ENCODE measurements at places on chromosomes 4 and X.

DNA sequence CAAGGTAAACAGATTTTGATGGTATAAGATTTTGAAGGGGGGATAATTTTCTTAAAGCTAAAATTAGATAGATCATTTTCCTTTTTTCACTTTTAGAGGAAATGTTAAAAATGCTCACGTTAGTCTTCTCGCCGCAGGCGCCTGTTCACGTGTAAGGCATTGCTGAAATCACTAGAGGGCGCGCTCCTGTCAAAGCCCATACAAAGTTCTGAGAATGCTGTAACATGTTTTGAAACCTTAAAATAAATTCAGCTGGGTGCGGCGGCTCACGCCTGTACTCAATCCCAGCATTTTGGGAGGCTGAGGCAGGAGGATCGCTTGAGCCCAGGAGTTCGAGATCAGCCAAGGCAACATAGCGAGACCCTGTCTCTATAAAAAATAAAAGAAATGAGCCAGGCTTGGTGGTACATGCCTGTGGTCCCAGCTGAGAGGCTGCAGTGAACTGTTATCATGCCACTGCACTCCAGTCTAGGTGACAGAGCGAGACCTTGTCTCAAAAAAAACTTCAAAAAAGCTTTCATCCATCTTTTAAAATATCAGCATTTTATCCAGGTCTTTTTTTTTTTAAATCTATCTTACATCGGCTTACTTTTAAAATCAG is 138.0 kb downstream of the RBMX2 start:
- DNase-seq, result no peak

GRCh38 chrX:135328421-135329005 is 19.2 kb downstream of the ETDC start:
- no peak for DNase-seq

DNA sequence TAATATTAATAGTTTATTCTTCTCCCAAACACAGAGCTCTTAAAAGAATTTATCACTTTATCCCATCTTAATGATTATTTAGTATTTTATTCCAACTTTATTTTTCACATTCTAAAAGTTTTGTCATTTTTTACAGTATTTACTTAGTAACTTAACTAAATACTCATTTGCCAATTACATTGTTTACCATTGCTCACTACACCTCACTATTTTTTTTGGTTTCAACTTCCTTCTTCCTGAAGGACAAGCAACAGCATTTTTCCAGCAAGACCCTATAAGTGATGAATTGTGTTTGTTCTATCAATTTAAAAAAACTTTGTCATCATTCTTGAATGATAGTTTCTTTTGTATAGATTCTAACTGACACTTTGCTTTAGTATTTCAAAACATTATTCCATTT is 19.4 kb upstream of the SRD5A3 start:
- DNase-seq, result no peak

GRCh38 chrX:108696690-108697089 is 39.7 kb downstream of the IRS4 start:
- DNase-seq, result no peak

DNA sequence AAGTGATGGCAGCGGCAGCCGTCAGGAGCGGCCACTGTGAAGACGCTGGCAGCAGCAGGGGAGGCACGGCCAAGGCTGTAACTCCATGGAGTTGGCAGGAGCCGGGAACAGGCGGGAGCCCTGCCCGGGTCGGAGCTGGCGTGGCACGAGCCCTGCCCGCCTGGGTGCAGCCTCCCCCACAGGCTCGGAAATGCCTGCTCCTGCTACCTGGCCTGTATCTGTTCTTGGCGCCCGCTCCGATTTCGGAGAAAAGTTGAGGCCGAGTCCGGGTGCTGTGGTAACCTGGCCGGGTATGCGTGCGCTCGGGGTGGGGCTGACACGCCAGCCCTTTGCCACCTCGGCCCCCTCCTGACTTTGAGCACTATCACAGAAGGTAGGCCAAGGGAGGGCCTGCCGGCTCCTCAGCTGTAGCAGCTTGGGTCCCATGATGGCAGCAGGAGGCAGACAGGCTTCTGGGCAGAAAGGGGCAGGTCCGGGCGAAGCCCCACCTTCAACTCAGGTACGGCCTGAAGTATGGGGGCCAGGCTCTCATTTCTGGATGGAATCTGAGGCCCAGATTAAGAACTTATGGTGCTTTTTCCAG is 51.2 kb upstream of the SHISA3 start:
- no peak for DNase-seq

DNA sequence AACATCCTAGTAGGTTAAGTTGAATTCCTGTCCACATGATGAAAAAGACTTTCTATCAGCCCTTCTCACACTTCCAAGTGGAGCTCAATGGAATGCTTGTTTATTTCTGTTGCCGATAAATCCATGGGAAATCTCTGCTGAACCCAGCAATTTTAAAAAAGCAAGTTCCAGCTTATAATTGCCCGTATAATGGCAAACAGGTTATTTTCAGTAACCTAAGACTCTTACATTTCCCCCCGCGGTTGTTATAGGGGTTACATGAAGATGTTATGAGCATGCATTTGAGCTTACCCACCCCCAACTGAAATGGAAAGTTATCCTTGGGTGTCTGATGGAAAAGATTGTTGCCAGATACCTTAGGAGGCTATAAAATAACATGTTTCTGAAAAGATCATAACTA is 136.2 kb downstream of the PALLD start:
- no peak for DNase-seq

GRCh38 chr4:33188733-33189132 is 2468.6 kb downstream of the PCDH7 start:
- no peak for DNase-seq

DNA sequence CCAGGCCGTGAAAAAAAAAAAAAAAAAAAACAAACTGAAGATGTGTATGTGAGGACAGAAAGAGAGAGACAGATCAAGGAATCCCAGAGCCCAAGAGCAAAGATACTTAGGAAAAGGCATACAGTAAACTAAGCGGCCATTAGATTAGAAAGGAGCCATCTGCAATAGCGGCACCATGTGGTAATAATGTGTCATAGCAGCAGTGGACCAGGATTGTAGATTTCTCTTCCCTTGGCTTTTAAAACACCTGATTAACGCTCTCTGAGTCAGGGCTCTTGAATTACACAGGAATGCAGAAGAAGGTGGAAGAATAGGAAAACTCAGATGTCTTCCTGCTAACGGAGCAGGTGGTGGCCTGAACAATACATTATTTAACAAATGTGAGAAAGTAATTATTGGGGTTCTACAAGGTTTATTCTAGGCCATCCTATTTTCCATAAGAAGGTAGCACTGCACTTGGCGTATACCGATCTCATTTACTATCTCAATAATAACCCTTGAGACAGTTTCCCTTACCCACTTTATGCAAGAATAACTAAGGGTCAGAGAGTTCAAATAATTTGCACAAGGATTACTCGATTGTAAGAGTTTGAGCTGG is 182.7 kb downstream of the KCNIP4 start:
- no peak for DNase-seq

GRCh38 chr4:186192066-186192612 is 772 bp downstream of the CYP4V2 start:
- DNase-seq, result no peak

GRCh38 chr4:184792950-184793555 is 32.7 kb downstream of the ACSL1 start:
- peak; percentile 51 for DNase-seq

DNA sequence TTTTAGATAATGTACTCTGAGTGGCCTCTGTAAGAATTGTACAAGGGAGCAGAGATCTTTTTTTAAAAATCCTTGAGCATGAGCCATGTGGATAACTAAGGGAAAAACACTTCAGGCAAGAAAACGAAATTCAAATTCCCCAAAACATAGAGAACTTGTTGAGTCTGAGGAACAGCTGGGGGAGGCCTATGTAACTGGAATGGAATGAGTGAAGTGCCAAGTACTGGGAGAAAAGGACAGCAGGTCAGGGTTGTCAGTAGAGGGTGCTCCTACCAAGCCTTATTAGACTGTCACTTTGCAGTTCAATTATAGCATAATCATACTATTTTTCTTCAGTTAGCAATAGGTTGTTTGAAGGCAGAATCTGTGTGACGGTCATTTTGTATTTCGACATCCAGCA is 135.1 kb downstream of the ARHGAP6 start:
- no peak for DNase-seq

DNA sequence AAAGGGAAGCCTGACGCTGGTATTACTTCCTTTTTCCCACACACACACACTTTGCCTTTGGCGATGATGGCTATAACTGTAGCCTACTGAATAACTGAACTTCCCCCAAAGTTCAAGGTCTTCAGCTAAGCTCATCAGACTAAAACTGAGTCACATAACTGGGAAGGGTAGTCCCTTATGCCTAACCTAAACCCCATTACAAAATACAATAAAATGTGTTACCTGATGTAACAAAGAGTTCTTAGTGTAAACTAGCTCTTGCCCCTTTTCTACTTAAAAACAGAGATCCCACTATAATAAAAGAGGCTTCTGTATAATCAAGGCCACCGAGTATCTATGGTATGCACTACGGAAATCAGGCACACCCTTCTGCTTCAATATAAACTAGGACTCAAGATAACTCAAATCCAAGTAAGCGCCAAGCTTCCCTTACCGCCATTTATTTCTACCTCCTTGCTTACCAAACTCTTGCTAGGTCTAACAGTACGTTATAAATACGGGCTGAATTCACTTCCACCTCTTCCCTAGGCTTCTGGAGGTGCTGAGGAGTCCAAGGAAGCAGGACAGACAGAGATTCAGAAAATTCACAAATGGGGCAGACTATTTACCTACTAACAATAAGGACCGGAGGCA is 2.4 kb downstream of the OTUD4 start:
- DNase-seq, result no peak

GRCh38 chr4:156820931-156821330 is 150.7 kb downstream of the PDGFC start:
- DNase-seq, result no peak

- DNase-seq, result no peak
Observed at GRCh38 chr4:11131491-11131890, 297.2 kb downstream of the HS3ST1 start.

- DNase-seq, result no peak
Observed at GRCh38 chrX:130874751-130875150, 28.3 kb downstream of the ENOX2 start.

GRCh38 chr4:163536091-163536490 is 41.6 kb downstream of the TMA16 start:
- no peak for DNase-seq

DNA sequence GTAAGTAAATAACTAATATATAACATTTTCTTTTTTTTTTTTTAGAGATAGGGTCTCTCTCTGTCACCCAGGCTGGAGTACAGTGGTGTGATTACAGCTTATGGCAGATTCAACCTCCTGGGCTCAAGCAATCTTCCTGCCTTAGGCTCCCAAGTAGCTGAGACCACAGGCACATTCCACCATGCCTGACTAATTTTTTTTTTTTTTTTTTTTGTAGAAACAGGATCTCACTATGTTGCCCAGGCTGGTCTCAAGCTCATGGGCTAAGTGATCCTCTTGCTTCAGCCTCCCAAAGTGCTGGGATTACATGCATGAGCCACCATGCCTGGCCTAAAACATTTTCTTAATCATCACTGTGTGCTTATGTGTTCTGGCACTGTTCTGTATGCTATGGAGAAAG is 32.8 kb downstream of the MGARP start:
- no peak for DNase-seq

DNA sequence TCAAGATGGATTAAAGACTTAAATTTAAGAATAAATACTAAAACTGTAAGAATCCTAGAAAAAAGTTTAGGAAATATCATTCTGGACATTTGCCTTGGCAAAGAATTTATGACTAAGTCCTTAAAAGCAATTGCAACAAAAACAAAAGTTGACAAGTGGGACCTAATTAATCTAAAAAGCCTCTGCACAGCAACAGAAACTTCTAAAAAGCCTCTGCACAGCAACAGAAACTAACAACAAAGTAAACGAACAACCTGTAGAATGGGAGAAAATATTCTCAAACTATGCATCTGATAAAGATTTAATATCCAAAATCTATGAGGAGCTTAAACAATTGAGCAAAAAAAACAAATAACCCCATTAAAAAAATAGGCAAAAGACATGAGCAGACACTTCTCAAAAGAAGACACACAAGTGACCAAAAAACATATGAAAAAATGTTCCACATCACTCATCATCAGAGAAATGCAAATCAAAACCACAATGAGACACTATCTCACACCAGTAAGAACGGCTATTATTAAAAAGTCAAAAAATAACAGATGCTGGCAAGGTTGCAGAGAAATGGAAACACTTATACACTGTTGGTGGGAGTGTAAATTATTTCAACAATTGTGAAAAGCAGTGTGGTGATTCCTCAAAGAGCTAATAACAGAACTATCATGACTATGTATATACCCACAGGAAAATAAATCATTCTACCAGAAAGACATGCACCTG is 5.5 kb upstream of the OPRPN start:
- DNase-seq, result no peak

- DNase-seq, result no peak
Observed at GRCh38 chrX:135513130-135513515, 7.3 kb upstream of the INTS6L start.

DNA sequence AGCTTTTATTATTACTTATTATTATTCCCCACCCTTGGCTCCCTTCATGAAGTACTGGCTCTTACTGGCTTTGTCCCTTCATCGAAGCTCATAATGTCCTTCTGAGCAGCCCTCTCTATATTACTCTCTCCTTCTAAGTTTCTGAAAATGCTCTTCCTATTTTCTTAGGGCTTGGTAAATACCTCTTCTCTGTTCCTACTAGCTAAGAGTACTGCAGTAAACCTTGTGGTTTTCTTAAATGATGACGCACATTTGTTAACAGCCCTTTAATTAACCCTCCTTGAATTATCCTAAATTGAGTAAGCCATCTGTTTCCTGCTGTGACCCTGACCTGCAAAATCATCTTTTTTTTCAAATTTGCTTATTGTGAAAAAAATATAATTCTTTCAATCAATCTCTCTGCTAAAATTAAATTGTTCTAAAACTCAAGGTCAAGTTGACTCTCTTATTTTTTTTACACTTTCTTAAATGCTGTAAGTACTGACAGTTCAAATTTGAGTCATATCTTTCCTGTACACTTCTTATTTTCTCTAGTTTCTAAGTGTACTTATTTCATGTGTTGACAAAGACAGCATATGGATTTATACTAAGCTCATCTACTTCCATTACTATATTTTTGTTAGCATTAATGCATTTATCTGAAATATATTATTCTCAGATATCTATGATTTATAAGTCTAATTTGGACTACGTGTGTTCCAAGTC is 148.9 kb downstream of the ADAM29 start:
- no peak for DNase-seq

DNA sequence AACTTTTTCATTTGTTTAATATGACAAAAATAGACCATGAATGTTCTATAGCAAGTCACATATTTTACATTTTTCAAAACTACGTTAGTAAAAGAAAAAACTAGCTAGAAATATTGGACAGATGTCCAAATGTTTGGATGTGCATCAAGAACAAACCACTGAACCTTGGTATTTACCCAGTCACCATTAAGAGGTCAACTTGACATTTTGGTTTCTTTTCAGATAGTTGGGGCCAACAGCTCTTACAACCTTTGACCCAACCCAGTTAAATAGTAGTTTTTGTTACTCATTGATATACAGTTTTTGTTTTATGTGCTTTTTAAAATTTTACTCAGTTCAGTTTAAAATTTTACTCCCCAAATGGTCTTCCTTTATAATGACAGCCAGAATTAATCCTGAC is 238.7 kb upstream of the TET2 start:
- no peak for DNase-seq

- no peak for DNase-seq
Observed at GRCh38 chrX:15600049-15600448, 711 bp downstream of the ACE2 start.

- DNase-seq, result no peak
Observed at GRCh38 chr4:146481246-146481645, 40.5 kb downstream of the SLC10A7 start.

Data from activated CD8-positive, alpha-beta memory T cell treated with anti-CD3 and anti-CD28 coated beads for 4 hours (primary cell).